RPMI7951 (cell line): ENCODE measurements at places on chromosomes 3 and 15. TPM values are rescaled to one million over a fixed set of nuclear protein-coding genes. Genes with fewer than 3 reads are reported as not detected.

PRSS50 gene
- not detected in 2 replicates for total RNA-seq

GOLGA6B gene
- total RNA-seq = not detected in 2 replicates

IGSF11 gene
- total RNA-seq = 0.39 TPM in 1 of 2 replicates, not detected in the other

SI gene
- not detected in 2 replicates for total RNA-seq

EXD1 gene
- not detected in 2 replicates for total RNA-seq
